Stimulated activated CD4-positive, alpha-beta T cell treated with anti-CD3 and anti-CD28 coated beads, TNF-alpha, amount 100 ng/mL, for 1 hour (primary cell): ENCODE measurements at places on chromosomes 11 and 22.

DNA sequence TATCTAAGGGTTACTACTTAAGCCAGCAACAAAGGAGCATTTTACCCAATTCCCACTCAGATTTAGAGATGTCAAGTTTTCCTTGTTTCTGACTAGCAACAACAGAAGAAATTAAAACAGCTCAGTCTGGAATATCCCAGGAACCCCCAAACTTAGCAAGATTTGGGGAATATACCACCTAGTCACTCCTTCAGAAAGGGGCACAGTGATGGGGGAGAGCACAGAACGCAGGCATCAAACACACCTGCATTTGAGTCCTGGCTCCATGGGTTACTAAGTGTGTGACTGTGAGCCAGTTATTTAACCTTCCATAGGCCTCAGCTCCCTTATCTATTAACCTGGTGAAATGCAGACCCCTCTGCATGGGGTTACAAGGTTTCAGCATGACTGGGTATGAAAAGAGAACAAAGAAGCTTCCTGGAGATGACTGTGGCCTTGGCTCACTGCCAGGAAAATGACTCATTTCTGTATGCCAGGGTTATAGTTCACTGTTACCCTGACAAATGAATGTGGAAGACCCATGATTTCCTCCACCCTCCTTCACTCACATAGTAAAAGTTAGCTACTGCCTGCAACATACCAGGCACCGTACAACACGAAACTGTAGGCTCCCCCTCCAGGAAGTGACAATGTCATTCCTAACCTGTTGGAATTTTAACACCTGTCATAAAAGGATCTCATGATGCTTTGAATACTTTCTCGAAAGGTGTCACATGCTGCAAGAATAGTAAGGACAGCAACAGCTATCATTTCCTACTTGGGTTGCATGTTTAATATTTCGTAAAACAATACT is 79.6 kb downstream of the ME3 start:
- DNase-seq: peak; percentile 11

DNA sequence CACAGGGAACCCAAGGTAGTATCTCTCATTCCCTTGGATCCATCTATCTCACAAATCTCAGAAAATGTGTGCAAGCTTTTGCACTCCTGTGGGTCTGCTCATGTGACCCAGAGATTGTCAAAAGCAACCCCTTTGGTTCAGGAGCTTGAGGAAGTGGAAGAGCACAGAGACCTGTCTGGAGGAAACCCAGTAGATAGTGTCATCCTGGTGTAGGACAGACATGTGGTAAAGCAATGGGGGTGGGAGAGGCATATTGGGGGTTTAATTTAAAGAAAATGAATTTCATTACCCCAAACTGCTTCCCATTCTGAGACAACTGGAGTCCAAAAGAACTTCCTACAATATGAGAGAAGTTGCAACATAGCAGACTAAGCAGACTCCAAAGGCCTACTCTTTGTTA is 5.8 kb upstream of the MS4A14 start:
- no peak for DNase-seq

DNA sequence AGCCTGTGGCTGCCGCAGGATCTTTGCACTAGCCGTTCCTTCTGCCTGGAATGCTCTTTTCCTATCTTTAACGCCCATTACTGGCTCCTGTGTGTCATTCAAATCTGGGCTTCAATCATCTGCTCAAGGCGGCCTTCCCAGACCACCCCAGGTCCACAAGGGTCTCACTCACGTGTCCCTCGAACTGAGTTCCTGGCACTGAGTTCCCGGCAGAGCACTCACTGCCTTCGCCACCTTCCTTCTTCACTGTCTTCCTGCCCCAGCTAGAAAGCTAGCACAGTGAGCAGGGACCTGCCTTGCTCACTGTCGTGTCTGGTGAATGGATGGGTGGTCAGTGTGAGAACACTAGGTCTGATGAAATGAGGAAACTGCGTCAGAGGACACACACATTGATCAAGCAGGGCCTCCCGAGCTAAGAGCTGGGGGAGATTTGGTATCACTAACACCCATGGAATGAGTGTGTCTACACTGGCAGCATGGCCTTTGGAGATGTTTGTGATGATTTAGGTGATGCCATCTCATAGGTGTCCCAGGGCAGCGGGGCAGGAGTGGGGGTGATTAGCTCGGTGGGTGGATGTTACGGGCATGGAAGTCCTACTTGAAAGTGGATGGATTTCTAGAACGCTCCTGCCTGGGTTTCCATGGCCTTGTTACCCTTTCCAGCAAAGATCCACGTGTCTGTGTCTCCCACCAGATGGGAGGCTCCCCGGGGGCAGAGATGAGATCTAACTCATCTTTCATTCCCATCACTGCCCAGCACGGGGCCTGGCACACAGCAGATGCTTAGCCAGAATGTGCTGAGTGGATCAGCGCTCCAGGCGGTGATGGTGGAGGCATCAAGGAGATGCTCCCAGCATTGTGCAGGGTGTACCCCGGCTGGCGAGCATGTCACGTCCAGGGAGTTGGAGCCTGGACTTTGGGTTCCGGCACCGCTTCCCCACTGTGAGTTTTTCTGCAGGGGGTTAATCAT is 64.5 kb downstream of the SHISAL1 start:
- DNase-seq: no peak

GRCh38 chr22:32226326-32227104 is 21.6 kb upstream of the RFPL2 start:
- no peak for DNase-seq

- DNase-seq: no peak
Measured at GRCh38 chr11:124812876-124813275, 12.7 kb upstream of the MSANTD2 start.

DNA sequence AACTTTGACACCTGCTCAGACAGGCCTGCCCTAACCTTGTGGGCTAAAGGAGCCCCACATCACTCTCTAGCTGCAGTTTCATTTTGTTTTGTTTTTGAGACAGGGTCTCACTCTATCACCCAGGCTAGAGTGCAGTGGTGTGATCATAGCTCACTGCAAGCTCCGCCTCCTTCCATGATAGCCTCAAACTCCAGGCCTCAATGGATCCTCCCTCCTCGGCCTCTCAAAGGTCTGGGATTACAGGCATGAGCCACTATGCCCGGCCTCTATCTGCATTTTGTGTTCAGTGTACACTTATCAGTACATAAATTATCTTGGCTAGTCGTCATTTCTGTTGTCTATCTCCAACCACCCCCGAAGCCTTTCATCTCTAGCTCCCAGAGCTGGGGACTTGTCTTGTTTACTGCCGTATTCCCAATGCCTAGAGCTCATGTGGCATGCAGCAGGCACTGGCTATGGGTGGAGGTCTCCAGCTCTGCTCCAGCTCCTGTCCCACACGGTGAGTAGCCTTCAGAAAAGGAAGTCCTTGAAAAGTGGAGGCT is 22.1 kb upstream of the PEX26 start:
- DNase-seq: no peak

GRCh38 chr22:41320416-41321240 is 19.3 kb downstream of the ZC3H7B start:
- no peak for DNase-seq

GRCh38 chr11:37394236-37394870 is 796.3 kb upstream of the RAG2 start:
- no peak for DNase-seq

- DNase-seq: no peak
Measured at GRCh38 chr22:39923696-39924095, 22.8 kb downstream of the GRAP2 start.

GRCh38 chr22:39290724-39291161 is 28.7 kb downstream of the RPL3 start:
- no peak for DNase-seq

DNA sequence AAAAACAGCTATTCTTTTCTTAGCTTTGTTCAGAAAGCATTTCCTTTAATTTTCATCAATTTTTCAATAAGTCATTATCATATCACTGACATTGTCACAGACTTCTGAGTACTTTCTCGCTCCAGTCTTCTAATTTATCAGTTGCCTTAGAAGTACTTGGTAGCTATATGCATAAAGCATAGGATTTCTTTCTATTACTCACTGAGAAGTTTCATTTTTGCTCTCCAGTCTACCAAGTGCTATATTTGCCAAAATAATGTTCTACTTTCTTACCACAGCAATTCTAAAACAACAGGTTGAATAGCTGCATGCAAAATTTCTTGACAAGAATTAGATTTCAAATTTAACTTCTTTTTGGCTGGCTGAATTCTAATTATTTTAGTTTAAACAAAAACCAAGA is 116.3 kb downstream of the STK33 start:
- DNase-seq: no peak

GRCh38 chr11:93784935-93785360 is 866 bp downstream of the MED17 start:
- DNase-seq: no peak

DNA sequence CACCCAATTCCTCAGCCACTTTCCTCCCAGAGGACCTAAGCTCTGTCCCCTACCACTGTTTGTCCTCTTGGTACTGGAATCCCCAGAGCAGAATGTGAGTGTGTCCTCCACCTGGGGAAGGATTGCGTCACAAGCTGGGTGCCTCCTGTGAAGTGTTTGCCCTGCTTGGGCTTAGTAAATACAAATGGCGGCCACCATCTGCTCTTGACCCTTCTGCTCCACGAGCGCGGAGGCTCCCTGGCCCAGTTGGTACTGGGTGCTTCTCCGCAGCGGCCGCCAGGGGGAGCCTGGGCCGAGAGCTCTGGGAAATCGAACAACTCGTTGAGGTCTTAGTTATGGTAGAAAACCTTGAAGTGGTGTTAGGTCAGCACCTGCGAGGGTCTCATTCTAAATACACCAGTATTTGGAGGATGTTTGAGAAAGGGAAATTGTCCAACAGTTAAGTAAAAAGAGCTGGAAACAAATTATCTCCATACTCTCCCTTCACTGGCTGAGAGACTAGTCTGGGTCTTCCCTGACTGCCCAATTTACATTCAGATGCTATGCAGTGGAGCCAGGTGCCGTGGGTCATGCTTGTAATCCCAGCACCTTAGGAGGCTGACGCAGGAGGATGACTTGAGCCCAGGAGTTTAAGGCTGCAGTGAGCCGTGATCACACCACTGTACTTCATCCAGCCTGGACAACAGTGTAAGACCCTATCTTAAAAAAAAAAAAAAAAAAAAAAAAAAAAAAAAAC is 74.6 kb upstream of the TEAD1 start:
- DNase-seq: peak; percentile 36

- DNase-seq: no peak
Measured at GRCh38 chr22:38849811-38850210, 6.0 kb upstream of the NPTXR start.

DNA sequence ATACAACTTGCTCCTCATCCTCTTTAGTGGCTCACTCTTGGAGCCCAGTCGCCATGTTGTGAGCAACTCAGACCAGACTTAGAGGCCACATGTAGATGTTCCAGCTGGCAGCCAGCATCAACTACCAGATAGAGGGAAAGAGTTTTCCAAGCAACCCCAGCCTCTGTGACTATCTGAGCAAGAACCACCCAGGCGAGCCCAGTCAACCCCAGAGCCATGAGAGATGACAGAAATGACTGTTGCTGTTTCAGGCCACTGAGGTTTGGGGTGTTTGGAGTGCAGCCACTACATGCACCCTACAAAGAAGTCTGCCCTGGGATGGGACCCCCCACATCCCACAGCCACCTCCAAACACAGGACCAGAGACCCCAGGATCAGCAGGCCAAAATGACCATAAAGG is 24.8 kb upstream of the CLDN5 start:
- DNase-seq: no peak

GRCh38 chr11:47593934-47594855 is at the start of gene C1QTNF4:
Gene C1QTNF4, minus strand, starts transcription at chr11:47594411. Its CDS starts 3,601 bp downstream, at chr11:47590810.
- no peak for DNase-seq

GRCh38 chr11:134120143-134120850 is 51.4 kb downstream of the JAM3 start:
- no peak for DNase-seq

DNA sequence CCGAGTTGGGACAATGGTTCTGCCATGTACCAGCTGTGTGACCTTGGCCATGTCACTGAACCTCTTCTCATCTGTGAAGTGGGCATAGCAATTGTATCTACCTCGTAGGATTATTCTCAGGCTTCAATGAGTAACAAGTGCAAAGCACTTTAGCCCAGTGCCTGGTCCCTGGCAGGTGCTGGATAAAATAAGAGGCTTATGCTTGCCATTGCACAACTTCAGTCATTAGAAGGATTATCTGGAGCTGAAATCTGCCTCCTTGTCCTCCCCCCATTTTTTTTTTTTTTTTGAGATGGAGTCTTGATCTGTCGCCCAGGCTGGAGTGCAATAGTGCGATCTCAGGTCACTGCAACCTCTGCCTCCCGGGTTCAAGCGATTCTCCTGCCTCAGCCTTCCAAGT is 7.2 kb downstream of the SMTNL1 start:
- DNase-seq: no peak

GRCh38 chr11:125261588-125261987 is 97.0 kb downstream of the PKNOX2 start:
- DNase-seq: no peak

DNA sequence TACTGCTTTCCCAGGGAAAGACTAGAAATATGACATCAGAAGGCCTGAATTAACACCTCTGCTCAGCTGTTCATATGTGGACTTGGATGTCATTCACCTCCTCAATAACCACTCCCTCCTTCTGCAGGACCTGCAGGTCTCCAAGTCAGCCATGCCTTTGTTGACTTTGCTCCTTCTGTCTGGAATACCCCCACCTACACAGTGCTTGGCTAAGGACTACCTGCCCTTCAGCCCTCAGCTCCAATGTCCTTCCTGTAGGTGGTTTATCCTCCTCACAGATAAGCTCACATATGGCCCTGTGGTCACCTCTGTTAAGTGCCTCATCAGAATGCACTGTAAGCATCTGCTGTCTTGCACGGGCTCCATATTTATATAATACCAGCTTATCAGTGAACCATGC is 26.4 kb upstream of the FAT3 start:
- DNase-seq: no peak

- no peak for DNase-seq
Measured at GRCh38 chr11:28727254-28727653, 619.1 kb downstream of the METTL15 start.

DNA sequence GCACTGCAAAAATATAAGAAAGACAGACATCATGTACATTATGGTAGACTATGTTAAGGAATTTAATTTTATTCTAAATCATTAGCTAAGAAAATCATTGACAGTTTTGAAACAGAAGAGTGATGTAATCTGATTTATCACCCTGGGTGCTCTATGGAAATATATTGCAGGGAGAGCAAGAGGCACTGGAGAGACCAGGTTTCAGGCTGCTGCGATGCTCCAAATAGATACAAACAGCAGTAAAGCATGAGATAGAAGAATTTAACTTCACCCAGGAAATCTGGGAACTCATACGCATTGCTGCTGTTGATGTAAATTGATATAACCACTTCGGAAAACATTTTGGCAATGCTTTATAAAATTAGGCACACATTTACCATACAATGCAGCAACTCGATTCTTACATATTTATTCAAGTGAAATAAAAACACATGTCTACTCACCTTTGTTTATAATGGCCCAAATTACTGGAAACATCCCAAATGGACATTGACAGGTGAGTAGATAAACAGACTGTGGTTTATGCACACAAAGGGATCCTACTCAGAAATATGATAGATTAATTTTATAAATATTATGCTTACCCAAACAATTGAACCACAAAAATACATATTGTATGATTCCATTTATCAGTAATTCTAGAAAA is 535.1 kb upstream of the CHORDC1 start:
- no peak for DNase-seq
